CD4-positive, alpha-beta memory T cell (primary cell): ENCODE measurements at places on chromosomes 3 and 15. TPM values are rescaled to one million over a fixed set of nuclear protein-coding genes. Genes with fewer than 3 reads are reported as not detected.
A peak's percentile ranks its signal among the peaks of the same experiment; 100 is the strongest.

DNA sequence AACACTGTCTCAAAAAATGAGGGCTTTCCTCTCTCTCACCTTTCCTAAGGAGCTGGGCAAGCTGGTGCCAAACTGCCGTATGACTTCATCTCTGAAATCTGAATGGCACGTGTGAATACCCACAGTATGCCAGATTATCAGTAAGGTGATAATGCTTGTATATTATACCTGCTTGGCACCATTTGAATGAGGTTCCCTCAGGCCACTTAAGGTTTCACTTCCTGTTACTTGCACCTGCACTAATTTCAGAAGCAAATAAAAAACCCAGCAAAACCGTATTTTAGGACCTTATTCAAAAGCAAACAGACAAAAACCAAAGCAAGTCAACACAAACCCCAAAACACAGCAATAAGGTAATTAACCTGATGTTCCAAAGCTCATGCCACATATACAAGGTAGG, 19.7 kb downstream of the FOXP1 start:
- no peak overlapping the region for H3K27ac ChIP-seq
- H3K27me3 ChIP-seq: no peaks in the 10 kb centered on the region

The COPB2 gene
- total RNA-seq: 79.8 TPM

DNA sequence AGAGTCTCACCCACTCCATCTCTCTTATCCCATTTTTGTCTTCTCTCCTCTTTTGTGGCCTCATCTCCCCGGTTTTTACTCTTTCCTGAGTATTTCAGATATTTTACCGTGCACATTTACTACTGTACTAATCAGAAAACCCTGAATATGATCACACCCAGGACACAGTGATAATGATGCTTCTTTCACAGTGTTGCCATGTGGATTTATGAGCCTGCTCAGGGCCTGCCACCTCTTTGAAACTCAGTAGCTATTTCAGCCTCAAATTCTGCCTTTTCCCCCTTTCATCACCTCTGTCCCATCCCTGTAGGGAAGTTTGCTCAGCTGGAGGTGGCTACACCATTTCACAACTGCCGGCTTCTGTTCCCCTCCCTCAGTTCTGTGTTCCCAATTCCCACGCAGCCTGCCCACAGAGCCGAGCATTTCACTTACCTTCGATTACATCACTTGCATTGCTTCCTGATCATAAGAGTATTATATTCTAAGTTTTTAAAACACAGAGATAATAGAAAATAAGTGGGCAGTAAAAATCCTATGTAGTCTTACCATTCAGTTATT, 33.2 kb downstream of the ARNT2 start:
- DNase-seq: no peak
- no peak overlapping the region for H3K4me3 ChIP-seq
- H3K27ac ChIP-seq: no peak overlapping the region
- H3K36me3 ChIP-seq: no peaks in the 10 kb centered on the region
- no peaks in the 10 kb centered on the region for H3K27me3 ChIP-seq

- H3K36me3 ChIP-seq: no peaks in the 10 kb centered on the region
- H3K27me3 ChIP-seq: no peaks in the 10 kb centered on the region
- H3K27ac ChIP-seq: no peak overlapping the region
- H3K4me1 ChIP-seq: no peaks in the 10 kb centered on the region
- H3K4me3 ChIP-seq: no peak overlapping the region
Observed at GRCh38 chr3:62574266-62574898, 201.0 kb upstream of the FEZF2 start.

DNA sequence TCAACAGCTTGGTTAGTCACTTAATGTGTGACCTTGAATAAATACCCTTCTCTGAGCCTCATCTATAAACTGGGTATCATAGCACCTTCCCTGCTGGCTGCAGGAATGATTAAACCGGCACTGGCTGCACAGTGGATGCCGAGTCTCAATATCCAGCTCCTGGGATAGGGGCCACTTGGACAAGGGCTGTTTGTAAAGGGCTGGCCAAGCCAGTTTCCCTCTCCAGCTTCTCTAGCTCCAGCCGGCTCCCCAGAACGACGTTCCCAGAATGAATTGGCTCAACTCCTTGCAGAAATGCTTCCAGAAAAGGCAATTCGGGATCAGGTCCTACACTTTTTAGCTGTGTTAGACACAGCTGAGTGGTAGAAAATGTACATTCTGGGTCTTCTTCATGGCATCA, 58.8 kb downstream of the LSM3 start:
- no peaks in the 10 kb centered on the region for H3K27me3 ChIP-seq
- H3K27ac ChIP-seq: no peak overlapping the region
- H3K4me1 ChIP-seq: no peaks in the 10 kb centered on the region
- H3K36me3 ChIP-seq: no peaks in the 10 kb centered on the region
- H3K4me3 ChIP-seq: no peak overlapping the region

DNA sequence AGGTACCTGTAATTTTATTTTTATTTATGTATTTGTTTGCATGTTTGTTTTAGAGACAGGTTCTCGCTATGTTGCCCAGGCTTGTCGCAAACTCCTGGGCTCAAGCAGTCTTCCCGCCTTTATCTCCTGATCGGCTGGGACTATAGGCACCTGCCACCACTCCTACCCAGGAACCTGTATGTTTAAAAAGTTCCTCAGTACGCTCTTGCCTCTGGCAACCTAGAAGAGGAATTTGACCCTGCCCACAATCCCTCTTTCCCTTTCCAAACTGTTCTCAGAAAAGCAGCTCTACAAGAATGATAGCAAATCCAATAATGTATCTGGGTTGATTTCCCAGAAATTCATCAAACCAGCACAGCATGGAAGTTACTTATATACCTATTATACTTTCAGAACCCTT, 20.9 kb upstream of the PHLDB2 start:
- no peak for DNase-seq
- H3K27ac ChIP-seq: no peak overlapping the region
- no peaks in the 10 kb centered on the region for H3K4me1 ChIP-seq
- H3K4me3 ChIP-seq: no peak overlapping the region
- no peaks in the 10 kb centered on the region for H3K36me3 ChIP-seq

The ADAMTS9 gene
- not detected for total RNA-seq

GRCh38 chr15:86255247-86255646, 175.6 kb downstream of the AGBL1 start:
- H3K27ac ChIP-seq: no peak overlapping the region
- H3K4me1 ChIP-seq: no peaks in the 10 kb centered on the region
- H3K27me3 ChIP-seq: no peaks in the 10 kb centered on the region
- no peaks in the 10 kb centered on the region for H3K36me3 ChIP-seq

The ESYT3 gene
- total RNA-seq: not detected

DNA sequence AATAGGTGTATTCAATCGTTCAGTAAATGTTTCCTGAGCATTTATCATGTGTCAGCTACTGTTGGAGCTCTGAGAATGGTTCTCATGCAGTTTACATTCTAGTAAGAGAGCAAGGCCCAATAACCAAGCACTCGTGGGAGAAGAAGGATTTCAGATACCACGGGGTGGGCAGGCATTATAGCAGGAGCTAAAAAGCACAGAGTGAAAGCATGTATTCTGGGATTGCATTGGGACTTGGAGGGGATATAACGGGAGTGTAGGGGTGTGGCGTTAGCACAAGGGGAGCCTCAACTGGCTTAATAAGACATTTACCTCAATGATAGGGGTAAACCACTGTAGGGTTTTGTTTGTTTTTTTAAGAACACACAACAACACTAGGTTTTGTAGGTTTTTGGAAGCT, 1.6 kb upstream of the SIAH2 start:
- no peaks in the 10 kb centered on the region for H3K27me3 ChIP-seq
- H3K36me3 ChIP-seq: no peaks in the 10 kb centered on the region
- H3K27ac ChIP-seq: peak overlapping the region; percentile 98
- H3K4me3 ChIP-seq: no peak overlapping the region

- H3K4me1 ChIP-seq: no peaks in the 10 kb centered on the region
- no peak overlapping the region for H3K27ac ChIP-seq
- H3K27me3 ChIP-seq: no peaks in the 10 kb centered on the region
- H3K36me3 ChIP-seq: no peaks in the 10 kb centered on the region
Observed at GRCh38 chr3:94020293-94020692, 8.1 kb downstream of the STX19 start.
